Kasumi-1 (cell line): ENCODE measurements at places on chromosomes 1 and 21.

DNA sequence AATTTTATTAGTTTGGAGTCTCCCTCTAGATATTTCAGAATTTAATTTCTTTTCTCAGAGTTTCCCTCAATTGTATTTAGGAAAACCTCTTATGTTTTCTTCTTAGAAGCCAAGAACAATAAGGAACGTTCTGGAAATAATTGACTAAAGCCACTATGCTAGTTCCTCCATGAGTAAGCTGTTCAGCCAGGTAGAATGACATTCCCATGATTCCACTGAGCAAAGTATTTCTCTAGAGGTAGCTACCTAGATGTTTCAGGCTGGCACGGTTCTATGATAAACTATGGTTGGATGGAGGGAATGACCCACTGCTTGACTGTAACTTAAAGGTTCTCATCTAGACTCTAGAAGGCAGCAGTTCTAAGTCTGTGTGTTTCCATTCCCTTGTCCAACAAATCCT is 62.4 kb downstream of the CLDN17 start:
- no peak for DNase-seq

DNA sequence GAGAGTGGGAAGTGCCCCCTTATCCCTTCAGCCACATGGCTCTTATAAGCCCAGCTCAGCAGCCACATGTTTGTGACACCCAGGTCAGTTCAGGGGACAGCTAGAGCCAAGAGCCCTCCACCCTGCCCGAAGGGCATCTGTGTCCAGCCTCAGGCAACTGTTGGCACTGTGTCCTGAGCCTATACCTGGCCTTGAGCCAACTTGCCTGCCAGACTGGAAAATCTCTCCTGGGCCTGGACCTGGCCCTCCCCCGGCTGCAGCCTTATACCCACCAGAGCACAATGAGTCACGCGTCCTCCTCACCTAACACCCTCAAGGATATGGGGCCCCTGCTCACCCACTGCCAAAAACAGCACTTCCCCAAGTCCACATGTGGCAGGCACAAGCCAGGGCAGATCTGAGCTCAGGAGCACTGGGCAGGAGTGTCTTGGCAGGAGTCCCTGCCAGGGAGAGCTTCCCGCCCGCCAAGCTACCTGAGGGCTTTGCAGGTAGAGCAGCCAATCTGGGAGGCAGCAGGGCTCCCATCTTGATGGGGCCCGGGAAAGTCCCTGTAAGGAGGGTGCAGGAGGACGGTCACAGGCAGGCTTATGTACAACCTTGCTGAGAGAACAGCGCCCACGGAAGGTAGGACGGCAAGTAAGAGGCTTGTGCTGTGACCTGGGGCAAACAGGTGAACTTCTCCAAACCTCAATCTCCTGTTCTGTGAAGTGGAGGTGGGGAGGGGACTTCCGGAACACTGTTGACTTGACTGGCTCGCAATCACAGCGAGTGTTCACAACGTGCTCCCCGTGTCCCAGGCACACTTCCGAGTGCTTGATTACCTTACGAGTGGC is 19.8 kb upstream of the HSPG2 start:
- DNase-seq = peak; percentile 30

DNA sequence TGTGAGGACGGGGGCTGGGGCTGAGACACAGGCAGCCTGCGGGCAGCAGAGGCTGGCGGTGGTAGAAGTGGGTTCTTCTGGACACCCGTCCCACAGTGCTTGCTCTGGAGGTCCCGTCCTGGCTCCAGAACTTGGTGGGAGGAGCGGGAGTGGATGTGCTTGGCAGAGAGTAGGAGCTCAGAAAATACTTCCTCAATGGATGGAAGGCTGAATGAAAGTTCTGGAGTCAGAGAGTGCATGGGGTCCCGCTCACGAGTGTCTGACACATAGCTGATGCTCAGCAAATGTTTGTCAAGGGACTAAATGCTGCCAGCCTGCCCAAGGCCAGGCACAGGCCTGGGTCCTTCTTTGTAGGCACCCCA is 13.4 kb upstream of the NES start:
- no peak for DNase-seq

DNA sequence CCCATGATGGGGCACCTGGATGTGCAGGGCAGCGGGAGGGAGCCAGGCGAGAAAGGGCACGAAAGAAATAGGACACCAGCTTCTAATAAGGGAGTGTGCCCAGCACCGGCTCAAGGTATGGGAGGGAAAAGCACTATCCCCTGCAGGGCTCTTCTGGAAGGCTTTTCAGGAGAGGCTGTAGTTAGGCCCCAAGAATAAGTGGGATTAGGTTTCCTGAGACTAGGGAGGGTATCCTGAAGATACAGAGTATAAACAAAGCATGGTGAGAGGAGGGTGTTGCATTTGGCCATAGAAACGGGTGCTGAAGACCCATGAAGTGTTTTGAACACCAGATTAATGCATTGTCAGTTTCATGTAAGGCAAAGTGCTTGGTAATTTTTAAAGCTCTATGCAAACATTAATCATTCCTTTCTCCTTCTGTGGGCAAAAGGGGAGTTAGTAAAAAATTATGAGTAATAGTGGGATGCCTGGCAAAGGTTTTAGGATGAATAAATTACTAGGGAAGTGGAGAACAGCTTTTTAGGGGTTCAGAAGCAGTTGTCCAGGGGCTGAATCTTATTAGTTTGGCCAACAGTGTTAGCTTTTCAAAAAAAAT is 74.0 kb downstream of the SYT6 start:
- no peak for DNase-seq

DNA sequence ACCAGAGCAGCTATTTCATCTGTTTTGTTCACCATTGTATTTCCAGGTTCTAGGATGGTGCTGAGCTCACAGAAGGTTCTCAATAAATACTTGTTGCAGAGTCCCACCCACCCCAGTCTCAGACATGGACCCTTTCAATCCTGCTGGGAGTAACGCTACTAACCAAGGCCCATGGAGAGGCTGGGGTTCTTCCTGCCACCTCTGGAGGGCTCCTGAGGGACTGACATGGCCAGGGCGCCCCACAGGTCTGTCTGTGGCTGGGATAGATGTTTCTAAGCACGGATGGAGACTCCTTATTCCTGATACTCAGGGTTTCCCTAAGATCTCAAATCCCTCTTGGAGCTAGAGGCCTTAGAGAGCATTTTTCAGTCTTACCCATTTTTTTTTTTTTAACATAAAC is 87.4 kb downstream of the EPHB2 start:
- no peak for DNase-seq
